ENCODE measurements at places on chromosomes 5 and 9. TPM values are rescaled to one million over a fixed set of nuclear protein-coding genes. Genes with fewer than 3 reads are reported as not detected.

DNA sequence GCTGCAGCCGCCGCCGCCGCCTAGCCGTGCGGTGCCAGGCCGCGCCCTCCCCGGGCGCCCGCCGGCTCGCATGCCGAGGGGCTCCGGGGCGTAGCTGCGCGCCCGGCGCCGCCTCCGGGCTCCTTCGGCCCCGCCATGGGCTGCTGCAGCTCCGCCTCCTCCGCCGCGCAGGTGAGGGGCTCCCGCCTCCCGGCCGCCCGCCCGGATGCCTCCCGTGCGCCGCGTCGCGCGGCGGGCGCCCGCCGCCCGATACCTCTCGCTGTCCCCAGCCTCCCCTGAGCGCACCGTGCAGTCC lies 230 bp downstream of the SLC44A1 start:
- no peaks in the 10 kb centered on the region for H3K36me3 ChIP-seq
- no peak overlapping the region for H3K27ac ChIP-seq
- H3K4me1 ChIP-seq: peaks cover 22% of the 10 kb centered on the region
- DNase-seq: no peak
- peak overlapping the region; percentile 91 for H3K4me3 ChIP-seq

GRCh38 chr9:108041551-108041950 lies 552.0 kb upstream of the KLF4 start:
- no peak for DNase-seq
- H3K4me3 ChIP-seq: no peak overlapping the region
- no peak overlapping the region for H3K27ac ChIP-seq
- H3K36me3 ChIP-seq: peaks cover 17% of the 10 kb centered on the region
- H3K4me1 ChIP-seq: no peaks in the 10 kb centered on the region

Gene PRRT1B
- not detected for polyA plus RNA-seq

Gene FRRS1L
- not detected for polyA plus RNA-seq

DNA sequence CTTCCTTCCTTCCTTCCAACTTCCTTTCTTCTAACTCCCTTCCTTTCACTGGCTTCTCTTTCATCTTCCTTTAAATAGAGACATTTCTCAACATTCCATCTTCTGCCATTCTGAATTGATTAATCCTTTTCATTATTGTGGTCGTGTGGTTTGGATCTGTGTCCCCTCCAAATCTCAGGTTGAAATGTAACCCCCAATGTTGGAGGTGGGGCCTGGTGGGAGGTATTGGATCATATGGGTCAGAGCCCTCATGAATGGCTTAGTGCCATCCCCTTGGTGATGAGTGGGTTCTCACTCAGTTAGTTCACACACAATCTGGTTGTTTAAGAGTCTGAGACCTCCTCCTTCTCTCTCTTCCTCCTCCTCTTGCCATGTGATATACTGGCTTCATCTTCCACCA lies 130.9 kb upstream of the SV2C start:
- no peak overlapping the region for H3K4me3 ChIP-seq
- H3K27ac ChIP-seq: no peak overlapping the region
- DNase-seq: no peak
